NCI-H187 (cell line): ENCODE measurements at places on chromosomes 11 and 22.
A peak's percentile ranks its signal among the peaks of the same experiment; 100 is the strongest.

- no peak for DNase-seq
Measured at GRCh38 chr11:76677458-76677765, 6.9 kb upstream of the LRRC32 start.

- DNase-seq, result no peak
Measured at GRCh38 chr22:50307890-50308596, 597 bp upstream of the PLXNB2 start.

- DNase-seq, result no peak
Measured at GRCh38 chr11:79119491-79120284, 321.1 kb downstream of the TENM4 start.

- DNase-seq, result no peak
Measured at GRCh38 chr11:23078289-23078971, 218.2 kb upstream of the CCDC179 start.

- no peak for DNase-seq
Measured at GRCh38 chr11:117384045-117384444, 56.4 kb downstream of the CEP164 start.

GRCh38 chr22:46425016-46425415 is 89.5 kb downstream of the TRMU start:
- DNase-seq, result no peak

GRCh38 chr11:128884703-128885338 is 6.3 kb upstream of the KCNJ5 start:
- DNase-seq, result no peak

DNA sequence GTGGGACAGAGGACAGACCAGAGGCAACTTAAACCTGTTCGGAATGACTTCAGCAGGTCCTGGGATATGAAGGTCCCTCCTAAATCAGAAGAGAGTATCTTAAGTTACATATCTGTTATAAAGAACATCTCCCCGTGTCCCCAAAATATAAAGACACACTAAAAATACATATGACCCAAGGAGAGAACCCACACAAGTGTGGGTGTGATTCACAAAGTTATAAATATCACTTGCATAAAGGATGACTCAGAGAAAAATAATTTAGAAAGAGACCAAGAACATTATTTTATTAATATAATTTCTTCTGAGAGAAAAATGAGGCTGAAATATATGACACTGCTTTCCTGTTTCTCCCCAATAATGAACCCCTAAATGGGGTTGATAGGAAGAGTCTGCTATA is 14.2 kb downstream of the OR5B21 start:
- DNase-seq, result no peak

GRCh38 chr11:35097814-35098455 is 41.0 kb upstream of the CD44 start:
- no peak for DNase-seq

GRCh38 chr11:90171359-90171758 is 36.9 kb downstream of the NAALAD2 start:
- no peak for DNase-seq

GRCh38 chr22:50577987-50578775 is at the start of gene CPT1B:
Gene CPT1B, minus strand, starts transcription at chr22:50578427. Its CDS starts 512 bp downstream, at chr22:50577915.
- DNase-seq, result no peak

DNA sequence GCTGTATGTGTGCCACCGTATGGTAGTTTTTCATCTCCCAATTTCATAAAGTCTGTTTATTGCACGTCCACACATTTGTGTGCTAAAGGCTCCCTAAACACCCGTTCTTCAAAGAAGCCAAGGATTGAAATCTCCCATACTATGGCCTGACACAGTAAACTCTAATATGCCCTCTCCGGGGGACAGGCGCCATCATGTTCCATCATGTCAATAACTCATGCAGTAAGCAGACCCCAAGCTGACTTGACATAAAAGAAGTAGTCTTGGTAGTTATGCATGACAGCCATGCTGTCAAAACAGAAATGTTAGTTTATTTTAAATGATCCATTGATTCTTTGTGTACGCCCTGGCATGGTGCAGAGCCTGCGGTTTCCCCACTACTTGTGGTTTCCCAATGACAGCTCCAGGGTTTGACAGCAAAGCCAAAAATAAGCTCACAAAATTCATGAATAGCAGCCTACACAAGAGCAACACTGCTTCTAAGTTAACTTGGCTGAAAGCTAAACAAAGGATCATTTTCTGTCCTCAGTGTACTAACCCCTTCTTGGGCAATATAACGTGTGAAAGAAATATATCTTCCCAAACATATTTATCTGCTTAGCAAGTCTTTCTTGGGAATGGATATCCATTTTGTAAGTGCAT is 56.5 kb upstream of the CABP7 start:
- DNase-seq, result peak; percentile 35

- no peak for DNase-seq
Measured at GRCh38 chr11:132101881-132102280, 731.5 kb downstream of the NTM start.

- no peak for DNase-seq
Measured at GRCh38 chr22:48080316-48081165, 1318.1 kb downstream of the TBC1D22A start.

- no peak for DNase-seq
Measured at GRCh38 chr11:122788781-122789535, 49.3 kb upstream of the CRTAM start.

DNA sequence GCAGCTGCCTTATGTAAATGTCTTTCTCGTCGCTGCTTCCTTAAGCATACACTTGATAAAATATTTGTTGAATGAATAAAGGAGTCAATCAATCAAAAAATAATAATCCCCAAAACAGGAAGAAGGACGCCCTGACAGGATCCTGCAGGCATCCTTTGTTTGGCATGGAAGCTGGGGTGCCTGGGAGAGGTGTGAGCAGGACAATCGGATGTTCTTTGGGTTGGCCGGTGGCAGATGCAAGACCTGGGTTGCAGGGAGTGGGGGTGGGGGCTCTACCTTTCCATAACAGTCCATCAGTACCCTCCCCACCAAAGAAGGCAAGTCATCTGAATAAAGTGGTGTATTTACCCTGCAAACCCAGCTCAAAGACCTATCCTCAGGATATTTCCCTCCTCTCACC is 1.4 kb upstream of the SHANK2 start:
- no peak for DNase-seq

DNA sequence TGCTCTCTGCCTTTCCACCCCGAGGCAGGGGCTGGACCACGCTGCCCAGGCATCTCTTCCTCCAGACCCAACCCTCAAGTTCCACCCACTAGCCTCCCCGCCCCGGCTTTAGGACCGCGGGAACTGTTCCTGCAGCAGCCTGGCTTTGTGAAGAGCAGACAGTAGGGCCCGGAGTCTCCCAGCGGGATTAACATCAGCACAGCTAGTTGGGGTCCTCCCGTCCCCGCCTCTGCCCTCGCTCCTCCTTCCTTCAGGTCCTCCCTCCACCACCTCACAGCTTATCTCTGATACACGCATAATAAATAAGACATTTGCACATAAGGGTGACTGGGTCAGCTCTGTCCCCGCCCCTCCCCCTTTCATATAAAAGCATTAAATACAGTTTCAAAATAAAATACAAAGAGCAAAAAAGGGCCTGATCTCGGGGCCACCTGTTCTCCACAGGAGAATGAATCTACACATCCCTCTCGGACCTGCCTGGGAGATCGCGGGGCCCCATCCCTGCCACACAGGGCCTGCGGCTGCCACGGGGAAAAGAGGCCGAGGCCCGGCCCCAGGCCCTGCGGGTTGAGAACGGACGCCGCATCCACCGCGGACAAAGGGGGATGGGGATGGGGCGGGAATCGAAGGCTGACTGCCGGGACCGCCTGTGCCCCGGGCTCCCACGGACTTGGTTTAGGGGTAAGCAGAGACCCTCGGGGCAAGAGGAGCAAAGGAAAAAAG is 6.5 kb downstream of the ZFTA start:
- no peak for DNase-seq

- DNase-seq, result no peak
Measured at GRCh38 chr11:19436932-19437331, 196.2 kb upstream of the E2F8 start.

DNA sequence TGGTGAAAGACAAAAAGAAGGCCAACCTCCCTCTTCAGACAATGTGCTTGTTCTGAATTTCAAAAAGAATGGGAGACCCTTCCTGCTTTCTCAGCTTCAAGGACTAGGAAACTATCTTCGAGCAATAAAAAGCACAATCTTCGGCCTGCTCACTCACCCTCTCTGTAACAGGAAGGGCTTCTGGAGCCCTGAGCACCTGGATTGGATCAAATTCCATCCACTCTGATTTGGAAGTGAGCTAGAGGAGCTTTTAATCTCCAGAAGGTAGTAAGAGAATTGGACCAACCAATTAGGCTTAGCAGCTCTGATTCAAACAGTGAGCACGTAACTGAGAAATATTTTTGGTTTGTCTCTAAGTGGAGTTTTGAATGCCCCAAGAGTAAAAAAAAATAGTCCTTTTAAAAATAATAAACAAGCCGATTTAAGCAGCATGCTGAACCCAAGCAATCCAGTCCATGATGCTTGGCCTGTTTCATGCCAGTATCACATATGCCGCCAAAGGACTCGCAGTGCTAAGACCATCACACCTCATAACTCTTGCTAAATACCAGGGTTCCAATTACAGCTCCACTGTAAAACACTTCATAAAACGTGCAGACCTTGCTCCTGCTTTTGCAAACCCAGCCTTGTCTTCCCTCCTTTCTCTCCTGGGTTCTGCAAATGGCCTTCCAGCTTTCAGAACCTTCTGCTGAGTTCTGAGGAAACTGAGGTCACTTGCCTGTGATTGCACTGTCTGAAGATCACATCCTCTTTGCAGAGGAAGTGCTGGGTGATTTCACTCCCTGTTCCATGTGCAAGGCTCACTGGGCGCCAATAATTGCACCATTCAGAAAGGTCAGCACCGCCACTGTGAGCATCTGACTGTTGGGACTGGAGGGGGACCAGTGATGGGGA is 74.4 kb downstream of the SLC1A2 start:
- DNase-seq, result no peak

- DNase-seq, result no peak
Measured at GRCh38 chr11:93020248-93021046, 51.0 kb downstream of the MTNR1B start.

- no peak for DNase-seq
Measured at GRCh38 chr22:34847072-34847471, 218.9 kb upstream of the ISX start.

GRCh38 chr11:113864410-113864809 is 11.0 kb downstream of the USP28 start:
- DNase-seq, result no peak

DNA sequence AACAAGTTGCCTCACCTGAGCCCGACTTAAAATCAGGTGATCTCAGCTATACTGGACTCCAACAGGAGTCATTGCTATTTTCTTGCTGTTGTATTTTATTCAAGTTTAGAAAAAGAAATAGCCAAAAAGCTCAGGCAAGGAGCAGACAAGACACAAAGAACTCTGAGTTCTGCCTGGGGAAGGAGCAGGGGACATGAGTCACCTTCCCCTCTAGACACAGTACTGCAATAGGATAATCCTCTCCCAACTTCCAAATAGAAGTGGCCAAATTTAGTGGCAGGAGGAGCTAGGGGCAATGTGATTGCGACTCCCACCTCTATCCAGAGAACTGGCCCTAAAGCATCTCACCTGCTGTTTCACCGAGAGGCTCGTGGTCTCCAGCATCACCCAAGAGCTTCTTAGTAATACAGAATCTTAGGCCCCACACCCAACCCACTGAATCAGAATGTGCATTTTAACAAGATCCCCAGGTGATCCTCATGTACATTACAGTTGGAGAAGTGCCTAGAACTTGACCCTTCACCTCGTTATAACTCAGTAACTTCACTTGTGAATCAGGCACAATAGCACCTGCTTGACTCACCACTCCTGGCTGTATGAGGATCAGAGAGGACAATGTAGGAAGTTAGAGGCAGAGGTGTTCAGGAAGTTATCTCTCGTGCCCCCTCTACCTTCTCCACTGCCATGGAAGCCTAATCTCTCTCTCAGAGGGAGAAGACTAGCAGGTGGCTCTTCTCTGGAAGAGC is 56.8 kb upstream of the FBXO3 start:
- no peak for DNase-seq

DNA sequence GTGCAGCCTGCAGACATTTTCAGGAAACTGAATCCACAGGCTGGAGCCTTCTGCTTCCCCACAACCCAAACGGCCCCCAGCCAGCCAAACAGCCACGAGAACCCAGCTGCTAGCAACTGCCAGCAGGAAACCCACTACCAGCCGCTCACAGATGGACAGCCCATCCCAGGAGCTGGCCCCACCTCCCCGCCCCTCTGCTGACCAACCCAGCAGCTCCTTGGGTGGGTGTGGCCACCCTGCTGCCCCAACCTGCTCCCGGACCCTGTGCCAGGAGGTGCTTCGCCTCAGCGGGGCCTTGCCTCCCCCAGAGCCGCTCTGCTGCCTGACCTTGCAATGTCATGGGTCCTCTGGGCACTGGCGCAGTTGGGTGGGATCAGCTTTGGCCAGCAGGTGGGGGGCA is 8.2 kb upstream of the CCDC188 start:
- DNase-seq, result no peak

DNA sequence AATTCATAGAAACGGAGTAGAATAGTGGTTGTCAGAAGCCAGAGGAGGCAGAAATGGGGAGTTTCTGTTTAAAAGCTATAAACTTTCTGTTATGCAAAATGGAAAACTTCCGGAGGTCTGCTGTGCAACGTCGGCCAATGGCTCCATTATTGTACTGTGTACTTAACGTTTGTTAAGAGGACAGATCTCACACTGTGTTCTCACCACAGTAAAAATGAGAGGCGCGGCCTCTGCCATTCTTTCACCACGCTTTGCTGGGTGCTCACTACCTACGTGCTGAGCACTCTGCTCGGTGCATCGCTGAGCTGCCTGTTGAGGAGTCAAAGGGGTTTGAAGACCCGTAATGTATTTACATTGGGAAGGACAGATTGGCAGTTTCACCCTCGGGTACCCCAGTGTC is 218.8 kb upstream of the B3GAT1 start:
- no peak for DNase-seq
